Activated CD8-positive, alpha-beta memory T cell treated with anti-CD3 and anti-CD28 coated beads for 1 hour (primary cell): ENCODE measurements at places on chromosomes 7 and 10.

DNA sequence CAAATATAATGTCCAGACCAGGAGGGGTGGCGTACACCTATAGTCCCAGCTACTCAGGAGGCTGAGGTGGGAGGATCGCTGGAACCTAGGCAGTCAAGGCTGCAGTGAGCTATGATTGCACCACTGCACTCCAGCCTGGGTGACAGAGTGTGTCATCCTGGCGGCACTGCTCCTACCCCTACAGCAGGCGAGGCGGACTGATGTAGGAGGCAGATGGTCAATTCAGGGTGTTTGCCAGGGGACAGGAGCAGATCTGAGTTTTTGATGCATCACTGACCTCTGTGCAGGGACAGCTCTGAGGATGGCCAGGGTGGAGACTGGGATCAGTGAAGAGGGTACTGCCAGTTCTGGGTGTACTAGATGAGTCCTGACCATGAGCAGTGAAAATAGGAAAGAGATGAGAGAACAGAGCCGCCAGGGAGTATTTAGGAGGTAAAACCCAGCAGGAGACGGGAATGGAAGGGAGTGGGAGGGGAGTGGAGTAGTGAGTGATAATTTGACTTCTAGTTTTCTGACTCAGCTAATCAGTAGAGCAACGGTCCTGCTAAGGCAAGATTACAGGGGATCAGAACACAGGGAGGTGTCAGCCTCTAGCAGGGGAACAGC is 75.3 kb downstream of the HIP1 start:
- no peak for DNase-seq

GRCh38 chr7:97346349-97346748 is 228.9 kb downstream of the SDHAF3 start:
- DNase-seq = no peak

GRCh38 chr10:1461016-1461415 is 276.3 kb downstream of the ADARB2 start:
- no peak for DNase-seq

GRCh38 chr10:112348759-112349158 is 25.2 kb upstream of the ACSL5 start:
- no peak for DNase-seq

DNA sequence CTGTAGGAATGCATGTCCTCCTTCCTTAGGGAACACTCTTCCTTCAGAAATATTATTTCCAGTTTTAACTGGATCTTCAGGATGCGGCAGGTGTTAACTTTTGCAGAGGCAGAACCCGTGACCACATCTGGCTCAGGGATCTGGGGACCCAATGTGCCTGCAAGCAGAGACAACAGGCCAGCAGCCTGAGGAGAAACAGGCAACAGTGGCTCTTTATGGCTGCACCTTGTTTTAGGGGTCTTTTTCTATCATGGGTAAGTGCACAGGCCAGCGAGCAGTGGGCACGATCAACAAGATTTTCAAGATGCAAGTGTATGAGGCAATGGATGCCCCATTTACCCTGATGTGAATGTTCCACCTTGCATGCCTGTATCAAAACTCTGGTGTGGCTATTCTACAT is 497.5 kb upstream of the KLF6 start:
- DNase-seq = no peak

DNA sequence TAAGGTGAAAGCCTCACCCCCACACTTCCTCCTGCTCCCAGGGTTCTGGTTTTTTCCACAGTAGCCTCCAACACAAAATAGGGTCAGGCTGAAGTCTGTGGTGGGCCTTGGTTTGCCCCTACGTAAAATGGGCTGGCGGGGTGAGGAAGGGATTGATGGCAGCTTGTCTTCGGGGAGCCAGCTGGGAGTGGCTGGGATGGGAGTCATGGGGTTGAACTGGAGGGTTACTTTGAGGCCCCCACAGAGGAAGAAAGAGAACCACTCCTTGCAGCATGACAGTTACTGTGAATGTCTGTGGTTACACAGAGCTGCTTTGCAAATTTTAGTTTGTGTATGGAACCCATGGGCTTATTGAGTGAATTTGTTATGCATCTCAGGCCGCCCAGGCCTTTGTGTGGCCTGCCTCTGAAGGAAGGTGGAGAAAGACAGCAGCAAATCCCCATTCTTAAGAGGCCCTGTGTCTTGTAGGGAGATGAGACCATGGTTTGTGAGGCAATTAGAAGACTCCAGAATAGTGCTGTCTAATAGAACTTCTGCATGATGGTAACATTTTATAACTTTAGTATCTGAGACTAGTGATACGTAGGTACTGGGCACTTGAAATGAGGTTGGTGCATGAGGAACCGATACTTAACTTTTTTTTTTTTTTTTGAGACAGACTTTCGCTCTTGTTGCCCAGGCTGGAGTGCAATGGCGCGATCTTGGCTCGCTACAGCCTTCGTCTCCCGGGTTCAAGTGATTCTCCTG is 8.1 kb downstream of the TRIM8 start:
- no peak for DNase-seq

DNA sequence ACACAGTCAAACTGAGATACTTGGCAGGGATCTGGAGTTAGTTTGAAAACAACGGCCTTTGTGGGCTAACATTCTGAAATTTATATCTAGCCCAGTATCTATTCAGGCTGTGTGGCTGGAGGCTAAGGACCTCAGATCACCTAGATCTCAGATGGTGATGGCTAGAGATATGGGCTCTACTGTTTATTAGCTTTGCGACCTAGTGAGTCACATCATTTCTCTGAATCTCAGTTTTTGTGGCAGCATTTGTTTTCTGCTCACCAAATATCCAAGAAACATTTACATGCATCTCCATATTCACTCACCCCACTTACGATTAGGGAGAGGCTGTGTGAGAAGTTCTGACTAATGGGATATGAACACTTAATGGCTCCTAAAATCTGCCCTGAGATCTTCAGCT is 503.9 kb downstream of the KIF20B start:
- no peak for DNase-seq

DNA sequence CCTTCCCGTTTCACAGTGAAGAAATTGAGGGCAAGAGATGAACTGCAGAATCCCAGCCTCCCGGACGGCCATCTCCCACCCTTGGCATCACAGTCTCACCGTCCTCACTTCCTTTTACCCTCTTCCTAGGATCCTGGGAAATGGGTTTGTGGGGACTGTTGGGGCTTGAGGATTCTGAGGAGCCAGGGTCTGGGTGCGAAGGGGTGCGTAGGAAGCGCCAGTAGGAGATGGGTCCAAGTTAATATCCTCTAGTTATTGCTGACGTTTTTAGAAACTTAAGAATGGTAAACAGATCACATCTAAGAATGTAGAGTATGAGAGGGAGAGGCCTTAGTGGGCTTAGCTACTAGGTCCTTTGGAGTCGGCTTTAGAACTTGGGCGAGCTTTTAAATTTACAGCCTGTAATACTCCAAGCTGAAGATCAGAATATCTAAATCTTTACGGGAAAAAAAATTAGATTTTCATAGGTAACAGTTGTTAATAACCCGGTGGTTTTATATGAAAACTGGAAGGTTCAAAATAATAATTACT is 696 bp downstream of the MALSU1 start:
- DNase-seq = no peak

DNA sequence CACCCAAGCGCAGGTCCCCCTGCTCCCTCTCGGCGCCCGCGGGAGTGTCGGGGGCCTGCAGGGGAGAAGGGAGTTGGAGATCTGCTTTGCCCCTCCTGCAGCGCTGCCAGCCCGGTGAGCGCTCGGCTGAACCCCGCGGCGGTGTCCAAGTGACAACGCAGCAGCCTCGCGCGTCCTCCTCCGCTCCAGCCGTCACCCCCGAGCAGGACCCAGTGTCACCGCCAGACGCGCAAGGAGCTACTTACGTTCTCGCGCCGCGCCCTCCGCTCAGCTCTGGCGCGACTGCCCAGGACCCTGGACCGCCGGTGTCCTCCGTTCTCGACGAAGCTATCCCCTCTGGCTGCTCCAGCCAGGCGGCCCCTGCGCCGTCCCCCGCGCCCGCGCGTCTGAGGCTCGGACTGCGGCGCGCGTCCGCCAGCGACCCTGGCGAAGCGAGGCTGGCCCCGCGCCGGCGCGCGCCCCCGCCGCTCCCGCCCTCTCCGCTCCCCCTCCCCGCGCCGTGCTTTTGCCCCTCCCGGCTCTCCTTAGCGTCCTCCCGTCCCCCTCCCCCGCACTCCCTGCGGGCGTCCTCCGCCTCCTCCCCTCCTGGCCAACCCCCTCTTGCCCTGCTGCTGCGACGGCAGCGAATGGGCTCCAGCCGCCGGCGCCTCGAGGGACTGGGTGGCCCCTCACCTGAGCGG is at the start of gene NRCAM:
Gene NRCAM, minus strand, starts transcription at position 439 of the 680 bp plus-strand sequence. CDS start 216,372 bp downstream, outside the sequence.
- DNase-seq = no peak

DNA sequence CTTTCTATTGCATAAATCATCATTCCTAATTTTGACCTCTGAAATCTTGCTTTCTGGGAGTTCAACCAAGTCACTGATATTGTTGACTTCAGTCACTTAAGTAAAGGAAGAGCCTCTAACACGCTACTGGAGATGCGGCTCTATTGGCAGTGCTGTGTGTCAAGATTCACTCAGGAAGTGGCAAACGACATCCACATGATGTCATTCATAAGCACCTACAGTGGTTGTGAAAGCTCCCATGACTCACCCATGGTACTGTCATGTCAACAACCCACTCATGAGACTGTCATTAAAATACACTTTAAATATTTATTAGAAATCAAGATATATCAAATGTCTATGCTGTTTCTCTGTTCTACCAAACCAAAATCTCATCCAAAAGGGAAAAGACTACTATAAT is 52.5 kb upstream of the LHFPL3 start:
- no peak for DNase-seq

- DNase-seq = no peak
Observed at GRCh38 chr10:110774069-110775019, 97.4 kb upstream of the PDCD4 start.

- DNase-seq = no peak
Observed at GRCh38 chr10:99330347-99330924, 1.3 kb downstream of the CNNM1 start.

- no peak for DNase-seq
Observed at GRCh38 chr10:46014683-46015405, 15.6 kb downstream of the NCOA4 start.

DNA sequence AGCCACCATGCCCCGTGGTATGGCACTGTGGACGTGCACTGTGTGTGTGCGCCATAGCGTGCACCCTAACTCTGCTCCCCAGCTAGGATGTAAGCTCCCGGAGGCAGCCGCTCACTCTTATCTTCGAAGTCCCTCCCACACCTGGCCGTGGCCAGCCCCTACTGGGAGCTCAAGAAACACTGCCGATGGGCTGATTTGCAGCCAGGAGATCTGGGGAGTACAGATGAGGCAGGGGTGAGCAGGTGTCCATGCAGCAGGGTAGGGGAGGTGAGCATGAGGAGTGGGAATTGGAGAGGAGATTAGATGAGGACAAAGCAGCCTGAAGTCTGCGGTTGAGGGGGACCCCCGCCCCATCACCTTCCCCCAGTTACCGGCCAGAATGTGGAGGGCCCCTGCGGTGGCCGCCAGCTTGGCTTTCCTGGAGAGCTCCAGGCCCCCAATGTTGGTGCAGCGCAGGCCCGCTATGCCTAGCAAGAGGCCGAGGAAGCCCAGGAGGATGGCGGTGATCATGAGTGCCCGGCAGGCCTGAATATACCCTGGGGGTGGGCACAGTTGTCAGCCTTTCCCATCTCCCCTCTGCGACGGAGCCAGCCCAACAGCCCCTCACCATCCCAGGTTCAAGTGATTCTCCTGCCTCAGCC is 3.6 kb downstream of the CLDN15 start:
- DNase-seq = no peak

DNA sequence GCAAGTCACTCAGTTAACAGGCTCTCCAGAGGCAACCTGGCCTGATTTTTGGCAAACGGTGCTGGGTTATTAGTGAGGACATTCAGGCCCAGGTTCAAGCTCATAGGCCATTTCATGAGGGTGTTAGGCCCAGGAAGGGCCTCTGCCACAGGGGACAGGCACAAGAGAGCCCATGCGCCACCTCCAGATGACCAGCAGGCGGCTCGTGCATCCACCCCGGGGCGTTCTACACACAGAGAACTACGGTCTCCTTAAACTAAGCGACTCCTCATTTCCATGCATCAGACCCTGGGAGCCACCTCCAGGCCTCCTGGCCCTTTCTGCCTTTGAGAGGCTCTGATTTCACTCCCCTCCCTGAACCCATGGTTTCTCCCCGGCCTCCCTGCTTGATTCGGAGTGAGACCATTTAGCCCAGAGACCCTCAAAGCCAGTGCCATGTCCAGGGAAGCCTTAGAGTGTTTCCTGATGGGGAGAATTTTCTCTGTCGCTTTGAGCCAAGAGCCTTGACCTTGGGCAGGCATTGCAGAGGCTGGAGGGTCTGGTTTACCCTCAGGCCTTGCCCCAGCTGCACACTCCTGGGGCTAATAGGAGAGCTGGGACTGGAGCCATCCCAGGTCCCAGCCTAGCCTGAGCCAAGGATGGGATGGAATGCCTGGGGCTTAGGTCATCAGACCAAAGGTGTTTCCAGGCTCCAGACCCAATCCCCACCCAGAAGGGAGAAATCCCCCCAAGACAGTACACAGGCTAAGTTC is 188.0 kb downstream of the GRID1 start:
- DNase-seq = no peak

GRCh38 chr7:74006032-74006431 is 21.9 kb upstream of the ELN start:
- no peak for DNase-seq

DNA sequence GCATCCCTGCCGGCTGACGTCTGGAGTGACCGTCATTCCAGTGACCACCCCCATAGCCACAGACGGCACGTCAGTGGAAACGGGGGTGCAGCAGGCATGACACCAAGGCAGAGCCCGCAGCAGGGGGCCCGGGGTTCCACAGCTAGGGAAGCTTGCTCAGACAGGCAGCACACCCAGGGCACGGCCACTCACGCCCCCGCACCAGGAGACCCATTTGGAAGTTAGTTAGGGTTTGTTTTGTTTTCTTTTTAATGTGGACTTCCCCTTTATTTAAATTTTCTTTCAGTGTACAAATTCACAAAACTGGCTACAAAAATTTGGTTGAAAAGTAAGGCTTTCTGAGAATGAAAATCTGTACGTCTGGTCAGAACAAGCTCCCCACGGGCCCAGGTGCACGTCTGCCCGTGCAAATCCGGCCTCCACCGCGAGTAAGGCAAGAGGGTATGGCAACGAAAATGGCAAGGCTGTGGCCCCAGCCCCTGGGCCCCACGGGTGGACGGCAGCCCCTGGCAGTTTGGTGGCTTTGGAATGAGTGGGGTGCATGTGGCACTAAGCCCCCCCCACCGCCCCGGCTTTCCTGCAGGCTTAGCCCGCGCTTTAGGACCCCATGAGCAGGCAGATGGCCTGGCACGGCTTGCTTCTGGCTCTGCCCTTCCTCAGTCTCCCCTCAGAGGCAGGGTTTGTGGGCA is 124.2 kb downstream of the FAM53B start:
- DNase-seq = no peak

DNA sequence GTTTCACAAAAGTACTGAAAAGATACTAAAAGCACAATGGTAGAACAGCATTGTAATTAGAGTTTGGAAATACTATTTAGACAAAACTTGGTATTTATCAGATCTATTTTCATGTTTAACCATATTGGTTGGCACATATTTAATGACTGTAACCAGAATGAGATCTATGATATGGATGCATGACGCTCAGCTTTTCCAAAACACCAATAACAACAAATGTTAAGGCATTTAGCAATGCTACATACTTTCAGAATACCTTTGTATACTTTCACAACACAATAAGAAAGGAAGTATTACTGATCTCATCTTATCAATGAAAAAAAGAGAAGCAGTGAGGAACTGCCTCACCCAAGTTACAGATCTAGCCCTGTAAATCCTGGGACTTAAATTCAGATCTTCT is 74.8 kb downstream of the THSD7A start:
- DNase-seq = no peak
